ENCODE measurements at places on chromosomes 5 and 9.

- DNase-seq = no peak
Observed at GRCh38 chr9:81656004-81656403, 33.3 kb downstream of the TLE1 start.

DNA sequence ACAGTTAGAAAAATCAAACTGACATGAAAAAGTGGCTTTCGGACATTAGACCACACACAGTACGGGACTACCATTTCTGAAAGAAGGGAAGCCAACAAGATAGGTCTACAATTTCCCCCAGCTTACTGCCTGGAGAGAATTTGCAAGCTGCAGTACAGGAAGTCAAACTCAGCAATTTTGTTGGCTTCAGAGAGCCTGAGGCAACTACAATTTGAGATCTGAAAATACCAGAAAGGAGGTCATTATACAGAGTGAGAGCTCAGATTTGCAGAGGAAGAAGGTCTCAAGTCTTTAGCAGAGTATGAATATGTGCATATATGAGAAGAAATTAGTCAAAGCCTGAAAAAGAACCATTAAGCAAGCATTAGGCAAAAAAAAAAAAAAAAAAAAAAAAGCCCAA, 83.0 kb downstream of the OXCT1 start:
- no peak for DNase-seq

DNA sequence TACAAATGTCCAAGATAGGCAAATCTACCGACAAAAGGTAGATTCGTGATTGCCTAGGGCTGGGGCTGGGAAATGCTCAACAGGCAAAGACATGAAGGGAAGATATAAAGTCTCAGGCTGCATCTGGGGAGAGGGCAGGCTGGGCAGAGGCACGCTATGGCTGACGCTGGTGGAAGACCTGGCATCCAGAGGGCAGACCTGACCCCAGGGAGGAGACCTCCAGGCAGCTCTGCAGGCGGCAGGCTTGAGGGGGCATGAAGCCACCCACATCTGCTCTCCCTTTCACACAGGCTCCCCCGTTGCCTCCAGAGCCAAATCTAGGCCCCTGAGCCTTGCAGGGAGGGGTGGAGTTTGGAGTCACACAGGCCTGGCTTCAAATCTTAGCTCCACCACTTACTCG, 145.5 kb downstream of the PAX5 start:
- no peak for DNase-seq

DNA sequence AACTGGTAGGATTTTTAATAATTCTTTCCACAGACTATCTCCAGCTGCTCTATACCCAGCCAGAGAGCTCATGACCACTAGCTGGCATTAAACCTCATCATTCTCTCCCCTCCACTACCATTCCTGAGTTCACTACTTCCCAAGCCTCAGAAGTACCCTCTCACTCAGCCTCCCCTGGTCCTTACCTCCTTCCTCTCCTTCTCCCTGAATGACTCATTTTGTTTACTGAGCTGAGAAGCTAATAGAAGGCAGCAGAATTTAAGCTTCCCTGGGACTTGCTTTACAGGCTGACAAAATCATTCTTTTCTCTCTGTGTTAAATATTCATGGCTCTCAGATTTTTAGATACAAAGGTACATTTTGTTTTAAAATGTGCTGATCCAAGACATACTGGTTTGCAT, 305.4 kb downstream of the TLR4 start:
- DNase-seq = no peak

GRCh38 chr5:52725808-52726207, 61.9 kb upstream of the ITGA1 start:
- DNase-seq = no peak

GRCh38 chr9:110143485-110143884, 64.5 kb downstream of the C9orf152 start:
- DNase-seq = no peak

GRCh38 chr9:13436591-13436990, 157.1 kb upstream of the MPDZ start:
- DNase-seq = no peak

DNA sequence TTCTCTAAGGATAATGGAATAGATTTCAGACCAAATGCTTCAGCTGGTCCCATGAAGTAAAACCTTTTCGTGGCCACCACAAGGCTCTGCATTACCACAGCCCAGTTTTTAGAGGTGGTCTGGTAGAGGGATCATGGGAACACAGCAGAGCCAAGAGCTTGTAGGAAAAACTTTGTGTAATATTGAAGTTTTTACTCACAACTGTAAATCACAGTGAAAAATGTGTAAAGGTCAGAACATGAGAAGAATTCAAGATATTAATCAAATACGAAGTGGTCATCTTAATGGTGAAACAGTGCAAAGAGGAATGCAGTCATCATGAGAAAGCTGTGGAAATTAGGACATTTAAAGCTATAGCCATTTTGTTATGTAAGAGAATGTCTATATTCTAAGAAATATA, 197.5 kb downstream of the NPR3 start:
- DNase-seq = no peak

DNA sequence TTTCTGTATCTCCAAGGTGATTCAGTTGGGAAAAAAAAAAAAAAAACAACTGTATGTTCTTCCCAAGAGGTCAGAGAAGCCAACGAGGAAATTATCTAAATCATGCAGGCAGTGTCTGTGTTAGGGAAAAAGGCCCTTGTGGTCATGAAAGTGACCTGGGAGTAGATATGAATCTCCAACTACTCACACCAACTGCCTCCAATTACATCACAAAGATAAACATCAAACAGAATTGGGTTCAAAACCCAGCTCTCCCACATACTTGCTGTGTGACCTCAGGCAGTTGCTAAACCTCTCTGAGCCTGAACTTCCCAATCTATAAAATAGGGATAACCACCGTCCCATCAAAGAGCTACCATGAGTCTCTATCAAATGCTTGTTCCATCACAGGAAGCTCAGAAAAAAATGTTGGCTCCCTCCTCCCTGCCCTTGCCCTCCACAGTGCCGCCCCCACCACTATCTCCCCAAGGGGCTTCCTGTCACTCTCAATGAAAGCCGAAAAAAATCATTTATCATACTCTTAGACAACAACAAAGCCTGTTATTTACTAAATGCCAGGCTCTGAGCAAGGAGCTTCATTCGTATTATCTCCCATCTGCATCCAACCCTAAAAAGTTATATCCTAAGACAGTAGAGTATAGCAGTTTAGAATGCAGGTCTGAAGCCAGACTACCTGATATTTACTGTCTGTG, 42.9 kb downstream of the CDK5RAP2 start:
- DNase-seq = no peak

GRCh38 chr9:89839449-89839848, 234.6 kb downstream of the GADD45G start:
- DNase-seq = no peak

- no peak for DNase-seq
Observed at GRCh38 chr9:131276891-131277286, 579 bp upstream of the FAM78A start.

DNA sequence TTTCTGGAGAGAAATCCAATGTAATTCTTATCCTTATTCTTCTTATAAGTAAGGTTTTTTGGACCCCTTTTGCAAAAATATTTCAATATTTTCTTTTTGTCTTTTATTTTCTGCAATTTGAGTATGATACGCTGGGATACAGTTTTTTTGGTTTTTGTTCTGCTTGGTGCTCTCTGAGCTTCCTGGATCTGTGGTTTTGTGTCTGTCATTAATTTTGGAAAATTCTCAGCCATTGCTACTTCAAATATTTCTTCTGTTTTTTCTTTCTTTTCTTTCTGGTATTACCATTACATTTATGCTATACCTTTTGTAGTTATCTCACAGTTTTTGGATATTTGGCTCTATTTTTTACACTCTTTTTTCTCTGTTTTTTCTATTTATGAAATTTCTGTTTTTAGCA, 50.1 kb downstream of the ZNF618 start:
- DNase-seq = no peak

GRCh38 chr5:135488727-135489465, 36.7 kb upstream of the TIFAB start:
- no peak for DNase-seq
